NCI-H1092 treated with DMSO at 0.1 percent for 48 hours (cell line): ENCODE measurements at places on chromosomes 16 and 17.

GRCh38 chr17:82434216-82434565 is 15.8 kb upstream of the OGFOD3 start:
- DNase-seq, result no peak

DNA sequence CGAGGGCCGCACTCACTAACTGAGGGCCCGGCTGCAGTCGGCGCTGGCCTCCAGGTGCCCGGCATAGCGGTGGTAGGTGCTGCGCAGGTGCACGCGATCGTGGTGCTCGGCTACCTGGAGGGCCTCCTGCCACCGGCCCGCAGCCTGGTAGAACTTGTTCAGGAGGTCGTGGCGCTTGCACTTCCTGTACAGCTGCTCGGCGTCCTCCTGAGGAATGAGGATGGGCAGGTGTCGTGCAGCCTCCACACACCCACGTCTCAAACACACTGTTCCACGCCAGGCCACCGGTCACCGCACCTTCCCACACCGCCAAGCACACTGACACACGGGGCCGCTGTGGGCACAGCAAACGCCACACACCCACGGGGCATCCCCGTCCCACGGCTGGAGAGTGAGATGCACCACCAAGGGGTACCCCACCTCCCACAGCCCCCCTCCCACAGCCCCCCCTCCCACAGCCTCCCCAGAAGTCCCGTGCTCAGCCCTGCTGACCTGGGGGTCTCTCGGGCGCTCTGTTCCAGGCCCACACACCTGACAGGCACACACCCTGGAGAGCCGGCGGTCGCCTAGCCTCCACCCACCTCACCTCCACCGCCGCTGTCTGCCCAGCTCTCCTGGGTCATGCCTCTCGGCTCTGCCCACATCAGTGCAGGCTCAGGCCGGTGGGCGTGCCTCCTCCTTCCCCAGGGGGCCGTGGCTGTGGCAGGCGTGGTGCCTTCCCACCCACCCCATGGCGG is 7.4 kb upstream of the TMEM204 start:
- no peak for DNase-seq

GRCh38 chr17:77646046-77646430 is 312.5 kb upstream of the TNRC6C start:
- no peak for DNase-seq

GRCh38 chr16:56262551-56263245 is 71.4 kb downstream of the GNAO1 start:
- no peak for DNase-seq

DNA sequence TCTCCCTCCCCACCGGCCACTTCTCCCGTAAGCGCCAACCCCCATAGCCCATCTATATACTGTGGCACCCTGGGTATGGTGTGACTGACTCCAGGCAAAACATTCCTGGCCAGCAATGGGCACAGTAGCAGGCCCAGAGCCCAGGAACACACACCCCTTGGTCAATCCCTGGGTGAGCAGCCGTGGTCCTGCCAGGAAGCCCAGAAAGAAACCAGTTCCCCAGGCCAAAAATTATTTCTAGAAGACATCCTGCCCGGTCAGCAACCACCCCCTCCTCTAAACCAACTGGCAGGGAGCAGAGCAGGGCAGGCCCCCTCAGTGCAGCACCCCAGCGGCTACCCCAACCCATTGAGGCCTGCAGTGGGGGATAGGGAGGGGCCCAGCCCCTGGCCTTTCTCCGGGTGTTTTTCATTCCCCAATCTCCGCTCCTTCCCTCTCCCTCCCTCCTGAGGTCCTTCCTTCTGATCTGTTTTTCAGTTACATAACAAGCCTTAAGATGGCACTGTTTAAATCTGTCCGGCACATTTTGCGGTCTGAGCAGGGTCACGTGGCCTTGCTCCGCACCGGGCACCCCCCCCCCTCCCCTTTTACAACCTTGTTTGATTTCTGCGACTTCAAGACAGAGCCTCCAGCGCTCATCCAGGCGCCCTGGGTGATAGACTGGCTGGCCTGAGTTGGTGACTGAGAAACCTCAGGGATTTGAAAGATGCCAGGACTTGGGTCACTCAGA is 2.0 kb downstream of the NPTX1 start:
- no peak for DNase-seq

DNA sequence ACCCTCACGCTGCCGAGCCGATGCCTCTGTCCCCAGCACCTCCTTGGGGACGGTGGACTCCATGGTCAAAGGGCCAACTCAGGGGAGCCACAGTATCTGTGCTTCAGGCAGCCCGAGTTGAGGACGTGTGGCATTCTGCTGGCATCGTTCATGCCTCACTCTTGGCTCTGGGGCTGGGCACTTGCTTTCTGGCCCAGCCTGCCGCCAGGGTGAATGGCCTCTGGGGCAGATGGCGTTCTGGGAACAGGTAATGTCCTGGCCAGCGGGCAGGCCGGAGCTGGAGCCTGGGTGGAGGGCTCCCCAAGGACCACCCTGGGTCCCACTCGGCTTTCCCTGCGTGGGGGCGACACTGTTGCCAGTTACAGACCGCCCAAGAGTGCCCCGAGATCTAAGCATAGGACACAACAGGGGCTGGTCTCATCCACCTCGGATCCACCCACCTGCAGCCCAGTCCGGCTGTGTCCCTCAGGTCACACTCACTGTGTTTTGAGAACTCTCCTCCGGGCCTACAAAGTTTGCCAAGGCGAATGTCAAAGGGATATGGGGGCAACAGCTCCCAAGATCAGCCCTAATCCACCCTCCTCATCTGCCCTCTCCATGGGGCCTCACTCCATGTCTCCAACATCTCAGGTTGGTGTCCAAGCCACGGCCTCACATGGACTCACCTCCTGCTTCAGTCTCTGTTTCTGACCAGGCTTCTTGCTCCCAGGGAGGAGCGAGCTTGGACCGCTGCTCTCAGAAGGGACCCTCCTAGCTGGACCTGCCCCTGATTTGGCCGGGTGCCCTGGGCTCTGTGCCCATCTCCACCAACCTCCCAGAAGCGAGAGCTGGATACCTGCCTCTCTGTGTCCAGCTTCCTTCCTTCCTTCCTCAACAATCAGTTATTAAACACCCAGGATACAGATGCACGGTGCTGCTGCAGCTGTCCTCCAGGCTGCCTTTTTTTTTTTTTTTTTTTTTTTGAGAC is 60.8 kb downstream of the TMEM235 start:
- DNase-seq, result no peak

GRCh38 chr17:42016411-42016831 is 818 bp downstream of the DNAJC7 start:
- DNase-seq, result peak; percentile 33

DNA sequence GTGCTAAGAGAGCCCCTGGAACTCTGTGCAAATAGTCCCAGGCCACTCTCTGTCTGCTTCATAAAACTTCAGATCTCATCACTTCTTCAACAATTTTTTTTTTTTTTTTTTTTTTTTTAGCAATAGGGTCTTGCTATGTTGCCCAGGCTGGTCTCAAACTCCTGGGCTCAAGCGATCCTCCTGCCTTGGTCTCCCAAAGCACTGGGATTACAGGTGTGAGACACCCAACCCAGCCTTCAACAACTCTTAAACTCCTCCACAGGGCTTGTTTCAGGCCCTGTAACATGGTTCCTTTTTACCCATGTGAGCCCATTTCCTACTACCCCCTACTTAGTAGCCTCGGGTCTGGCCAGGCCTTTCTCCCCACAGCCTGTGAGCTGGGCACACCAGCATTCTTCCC is 39.3 kb upstream of the ICAM2 start:
- no peak for DNase-seq

- DNase-seq, result no peak
Measured at GRCh38 chr16:49458656-49459445, 85.2 kb downstream of the C16orf78 start.

- DNase-seq, result no peak
Measured at GRCh38 chr17:17493249-17493985, 2.8 kb downstream of the RASD1 start.

- DNase-seq, result no peak
Measured at GRCh38 chr16:83814659-83814985, 6.8 kb downstream of the HSBP1 start.

GRCh38 chr16:68227850-68228553 is 7.9 kb downstream of the ESRP2 start:
- DNase-seq, result no peak

GRCh38 chr16:50659806-50660205 is 21.3 kb downstream of the SNX20 start:
- DNase-seq, result no peak

GRCh38 chr16:26454102-26454501 is 612.6 kb upstream of the C16orf82 start:
- no peak for DNase-seq

- no peak for DNase-seq
Measured at GRCh38 chr16:85304337-85304736, 192.1 kb upstream of the CIBAR2 start.

- no peak for DNase-seq
Measured at GRCh38 chr17:10803830-10804475, at the start of gene TMEM238L. Gene TMEM238L (minus strand): TSS chr17:10804099. CDS start chr17:10803963, 136 bp downstream.

- no peak for DNase-seq
Measured at GRCh38 chr17:78785011-78785662, 3.1 kb upstream of the CYTH1 start.

DNA sequence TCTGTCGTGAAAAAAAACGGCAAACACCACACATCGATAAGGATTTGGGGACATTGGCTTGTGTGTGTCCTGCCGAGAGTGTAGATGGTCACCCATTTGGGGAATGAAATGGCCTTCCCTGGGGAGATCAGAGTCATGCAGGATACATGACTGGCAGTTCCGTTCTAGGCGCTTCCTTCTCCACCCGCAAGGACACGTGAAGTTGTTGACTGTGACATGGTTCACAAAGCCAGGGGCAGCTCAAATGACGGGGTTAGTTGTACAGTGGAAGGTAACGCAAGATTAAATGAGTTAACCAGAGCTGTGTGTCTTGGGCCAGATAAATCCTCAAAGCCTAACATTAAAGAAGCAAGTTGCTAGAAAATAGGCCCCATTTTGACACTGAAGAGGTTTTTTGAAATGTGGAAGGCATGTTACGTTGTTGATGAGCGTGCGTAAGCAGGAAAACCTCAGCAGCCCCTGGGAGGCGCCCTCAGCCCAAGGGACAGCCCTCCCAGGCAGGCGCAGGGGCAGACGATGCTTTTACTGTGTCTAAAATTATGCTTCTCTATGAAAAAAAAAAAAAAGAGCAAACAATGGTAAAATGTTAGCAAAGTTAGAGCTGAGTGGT is 35.9 kb upstream of the CHMP6 start:
- DNase-seq, result no peak

- no peak for DNase-seq
Measured at GRCh38 chr17:69452664-69453260, 38.3 kb downstream of the MAP2K6 start.

GRCh38 chr16:8431783-8432182 is 158.5 kb downstream of the TMEM114 start:
- DNase-seq, result no peak

DNA sequence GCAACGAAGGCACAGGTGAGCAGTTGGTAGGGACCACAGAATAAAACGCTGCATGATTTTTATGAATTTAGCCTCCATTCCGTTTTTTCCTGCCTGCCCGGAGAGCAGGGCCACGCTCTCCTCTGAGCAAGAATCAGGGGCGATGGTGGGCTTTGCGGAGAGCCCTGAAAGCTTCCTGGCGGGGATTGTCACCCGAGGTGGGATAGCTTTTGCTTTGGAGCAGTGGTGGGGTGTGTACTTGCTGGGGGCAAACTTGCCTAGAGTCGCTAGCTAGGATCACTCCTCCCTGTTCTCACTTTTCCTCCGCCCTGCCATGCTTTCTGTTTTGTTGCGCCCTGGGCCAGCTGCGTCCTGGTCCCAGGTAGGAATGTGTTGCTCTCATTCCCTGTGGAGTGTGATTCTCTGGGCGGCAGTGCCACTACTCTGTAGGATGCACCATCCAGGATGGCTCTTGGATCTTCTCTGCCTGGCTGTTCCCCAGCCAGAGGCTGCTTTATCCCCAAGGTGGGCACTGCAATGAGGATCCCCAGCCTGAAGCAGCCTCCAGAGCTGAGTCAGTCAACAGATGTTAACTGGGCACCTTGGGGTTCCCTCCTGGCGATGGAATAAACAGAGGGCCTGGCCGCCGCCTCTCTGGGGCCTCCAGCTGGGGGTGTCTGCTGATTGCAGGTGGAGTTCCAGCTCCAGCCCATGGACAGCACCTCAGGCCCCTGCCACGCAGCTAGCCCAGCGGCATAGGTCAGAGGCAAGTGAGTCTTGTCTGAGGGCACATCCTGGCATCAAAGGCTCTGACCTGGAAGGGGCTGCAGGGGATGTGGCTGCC is 360.9 kb upstream of the TNRC6C start:
- DNase-seq, result no peak

- no peak for DNase-seq
Measured at GRCh38 chr17:1474402-1475189, 17.9 kb downstream of the MYO1C start.

- DNase-seq, result no peak
Measured at GRCh38 chr16:63050391-63050790, 1014.2 kb upstream of the CDH8 start.

GRCh38 chr17:82173351-82174041 is 39.1 kb downstream of the CCDC57 start:
- DNase-seq, result no peak

- DNase-seq, result no peak
Measured at GRCh38 chr17:50505591-50506130, 2.6 kb upstream of the MYCBPAP start.

GRCh38 chr16:17222871-17223401 is 247.8 kb downstream of the XYLT1 start:
- peak; percentile 16 for DNase-seq

GRCh38 chr17:7007143-7007542 is 5.3 kb upstream of the RNASEK start:
- no peak for DNase-seq

- no peak for DNase-seq
Measured at GRCh38 chr17:69908626-69909368, 166.2 kb upstream of the KCNJ16 start.

GRCh38 chr16:17369421-17370222 is 101.1 kb downstream of the XYLT1 start:
- DNase-seq, result no peak

DNA sequence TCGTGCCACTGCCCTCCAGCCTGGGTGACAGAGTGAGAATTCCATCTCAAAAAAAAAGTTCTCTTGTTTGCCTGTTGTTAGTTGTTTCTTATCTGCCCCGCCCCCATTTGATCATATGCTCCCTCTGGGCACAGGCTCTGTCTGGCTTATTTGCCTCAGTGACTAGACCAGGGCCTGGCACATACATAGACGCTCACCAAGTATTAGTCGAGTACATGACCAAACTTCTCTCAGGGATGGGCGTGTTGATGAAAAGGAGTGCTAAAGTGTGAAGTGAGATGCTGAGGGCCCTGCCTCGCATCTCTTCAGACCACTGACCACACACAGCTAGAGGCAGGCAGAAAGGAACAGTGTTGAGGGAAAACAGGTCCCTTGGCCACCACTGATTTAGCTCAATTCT is 3.3 kb upstream of the HELZ start:
- DNase-seq, result no peak

- DNase-seq, result no peak
Measured at GRCh38 chr17:29140051-29140621, 40.1 kb downstream of the MYO18A start.

GRCh38 chr17:57877803-57878377 is 28.0 kb upstream of the MRPS23 start:
- no peak for DNase-seq

- DNase-seq, result peak; percentile 33
Measured at GRCh38 chr16:50213939-50214519, 52.3 kb upstream of the ADCY7 start.
